ENCODE measurements at places on chromosomes 7 and 10.

DNA sequence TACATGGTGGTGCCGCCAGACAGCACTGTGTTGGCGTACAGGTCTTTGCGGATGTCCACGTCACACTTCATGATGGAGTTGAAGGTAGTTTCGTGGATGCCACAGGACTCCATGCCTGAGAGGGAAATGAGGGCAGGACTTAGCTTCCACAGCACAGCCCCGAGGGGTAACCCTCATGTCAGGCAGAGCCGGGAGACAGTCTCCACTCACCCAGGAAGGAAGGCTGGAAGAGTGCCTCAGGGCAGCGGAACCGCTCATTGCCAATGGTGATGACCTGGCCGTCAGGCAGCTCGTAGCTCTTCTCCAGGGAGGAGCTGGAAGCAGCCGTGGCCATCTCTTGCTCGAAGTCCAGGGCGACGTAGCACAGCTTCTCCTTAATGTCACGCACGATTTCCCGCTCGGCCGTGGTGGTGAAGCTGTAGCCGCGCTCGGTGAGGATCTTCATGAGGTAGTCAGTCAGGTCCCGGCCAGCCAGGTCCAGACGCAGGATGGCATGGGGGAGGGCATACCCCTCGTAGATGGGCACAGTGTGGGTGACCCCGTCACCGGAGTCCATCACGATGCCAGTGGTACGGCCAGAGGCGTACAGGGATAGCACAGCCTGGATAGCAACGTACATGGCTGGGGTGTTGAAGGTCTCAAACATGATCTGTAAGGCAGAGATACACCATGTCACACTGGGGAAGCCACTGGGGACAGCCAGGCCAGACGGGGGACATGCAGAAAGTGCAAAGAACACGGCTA is 104.6 kb upstream of the TNRC18 start:
- DNase-seq, result no peak

- no peak for DNase-seq
Observed at GRCh38 chr10:104038958-104039752, 46.5 kb downstream of the COL17A1 start.

DNA sequence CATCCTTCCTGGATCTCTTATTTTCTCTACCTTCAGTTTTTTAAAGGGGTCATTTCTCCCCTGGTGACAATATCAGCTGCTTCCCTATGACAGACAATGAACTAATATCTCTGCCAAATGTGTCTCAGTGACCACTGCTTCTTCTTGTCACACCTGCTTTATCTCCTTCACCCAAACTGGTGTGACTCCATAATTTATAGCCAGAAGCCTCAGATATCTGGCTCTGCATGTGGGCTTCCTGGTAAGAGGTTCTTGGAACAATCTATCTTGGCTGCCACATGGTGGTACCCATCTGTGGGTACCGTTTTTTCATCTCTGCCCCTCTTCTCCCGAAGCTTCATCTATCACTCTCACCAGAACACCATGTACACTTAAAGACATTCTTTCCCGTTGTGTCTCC is 37.0 kb downstream of the CPVL start:
- DNase-seq, result no peak

- DNase-seq, result no peak
Observed at GRCh38 chr10:43090664-43091063, 13.8 kb downstream of the RET start.

DNA sequence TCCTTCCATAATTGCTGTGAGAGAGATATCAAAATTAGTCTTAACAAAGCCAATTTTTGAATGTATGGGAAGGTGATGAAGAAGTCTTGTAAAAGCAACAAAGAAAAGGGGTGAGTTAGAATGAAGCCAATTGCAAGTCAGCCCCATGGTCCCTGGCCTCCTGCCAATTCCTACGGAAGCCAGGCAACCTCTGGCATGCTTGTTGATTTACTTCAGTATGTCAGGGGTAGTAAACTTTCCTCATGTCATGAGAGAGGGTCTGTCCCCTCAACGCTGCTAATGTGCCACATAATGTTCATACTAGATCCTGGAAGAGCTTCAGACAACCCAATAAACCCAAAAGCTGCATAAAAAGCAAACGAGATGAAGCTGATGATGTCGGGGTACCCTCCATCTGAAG is 159.1 kb upstream of the YAE1 start:
- peak; percentile 15 for DNase-seq

DNA sequence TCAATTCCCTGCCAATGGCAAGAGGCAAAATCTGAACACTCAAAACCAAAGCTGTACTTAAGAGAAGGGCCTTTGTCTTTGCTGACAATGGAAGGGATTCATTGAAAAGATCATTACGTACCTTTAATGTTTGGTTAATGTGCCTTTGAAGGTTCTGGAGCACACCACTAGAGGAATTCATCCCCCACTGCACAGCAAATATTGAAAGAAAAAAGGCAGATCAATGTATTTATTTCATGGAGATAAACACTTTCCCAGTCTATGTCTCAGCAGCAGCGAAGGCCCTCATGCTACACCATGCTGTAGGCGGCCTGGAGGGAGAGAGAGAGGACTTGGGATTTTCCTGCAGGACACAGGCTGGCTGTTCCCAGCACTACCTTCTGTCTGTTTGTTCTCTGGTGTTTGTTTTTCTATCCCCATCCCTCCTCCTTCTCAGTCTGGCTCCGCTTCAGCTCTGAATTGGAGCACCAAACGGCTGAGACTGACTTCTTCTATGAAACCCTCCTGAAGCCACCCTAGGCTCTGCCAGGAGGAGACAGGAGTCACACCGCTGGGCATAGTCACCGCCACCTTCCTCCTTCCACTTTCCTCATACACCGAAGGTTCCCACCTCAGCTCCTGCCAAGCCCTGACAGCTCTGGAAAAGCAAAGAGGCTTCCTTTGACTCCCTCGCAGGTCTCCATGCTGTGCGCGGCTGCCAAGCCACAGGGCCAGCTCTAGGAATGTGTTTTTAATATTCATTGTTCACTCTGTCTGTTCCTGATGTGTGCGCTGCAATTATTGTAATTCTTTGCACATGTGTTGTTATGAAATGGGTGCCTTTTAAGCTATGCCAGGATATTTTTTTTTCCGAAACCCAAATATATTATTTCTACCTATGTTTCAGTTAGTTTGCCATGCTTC is 301.5 kb downstream of the FZD1 start:
- peak; percentile 57 for DNase-seq

- DNase-seq, result no peak
Observed at GRCh38 chr7:140537750-140538482, 58.6 kb upstream of the MKRN1 start.

DNA sequence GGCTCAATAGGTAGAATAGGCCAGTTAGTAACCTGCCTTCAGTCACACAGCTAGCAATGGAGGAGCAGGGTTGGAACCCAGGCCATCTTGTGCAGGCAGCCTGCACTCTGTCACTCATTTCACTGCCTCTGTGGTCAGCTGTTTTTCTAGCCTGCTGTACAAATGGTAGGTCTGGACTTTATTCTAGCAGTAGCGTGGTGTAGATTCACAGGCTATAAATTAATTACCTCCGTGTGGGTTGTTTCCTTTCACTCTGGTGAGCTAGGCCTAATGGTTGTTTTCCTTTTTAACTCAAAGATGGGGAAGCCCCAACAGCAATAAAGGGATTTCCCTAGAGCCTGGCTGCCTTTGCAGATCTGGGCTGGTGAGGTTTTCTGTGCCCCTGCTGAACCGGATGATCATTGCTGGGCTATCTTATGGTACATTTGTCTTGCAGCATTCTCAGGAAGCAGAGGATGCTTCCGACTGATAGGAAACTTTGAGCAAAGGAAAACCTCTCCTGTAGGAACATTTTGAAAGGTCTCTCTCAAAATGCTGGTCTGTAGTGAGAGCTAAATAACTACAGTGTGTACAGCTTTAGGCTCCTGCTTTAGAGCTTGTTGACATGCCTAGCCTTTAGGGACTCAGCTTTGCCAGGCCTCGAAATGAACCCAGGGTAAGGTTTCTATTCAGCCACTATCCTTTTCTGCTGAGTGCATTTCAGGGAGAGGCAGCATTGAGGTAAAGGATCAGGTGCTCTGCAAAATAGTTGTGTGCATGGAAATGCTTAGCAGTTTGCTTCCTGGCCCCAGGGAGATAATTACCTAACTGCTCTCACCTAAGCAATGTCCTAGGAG is 157.4 kb downstream of the ST7 start:
- no peak for DNase-seq

DNA sequence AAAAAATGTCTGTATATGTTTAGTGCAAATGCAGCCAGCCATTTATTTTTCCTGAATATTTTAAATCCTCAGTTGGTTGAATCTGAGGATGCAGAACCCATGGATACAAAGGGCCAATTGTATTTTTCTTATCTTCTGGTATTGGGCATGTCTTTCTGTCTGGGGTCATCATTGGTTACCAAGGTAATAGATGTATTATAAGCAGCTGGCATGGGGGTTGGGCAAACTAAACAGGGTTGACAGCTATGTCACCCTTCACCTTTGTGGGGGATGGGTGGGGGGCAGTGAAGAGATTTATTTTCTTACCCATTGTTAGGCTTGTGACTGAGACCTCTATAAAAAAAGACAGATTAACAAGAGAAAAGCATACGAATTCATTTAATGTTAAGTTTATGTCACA is 38.8 kb downstream of the CDHR3 start:
- DNase-seq, result no peak

GRCh38 chr10:105585753-105586152 is 944.7 kb downstream of the SORCS3 start:
- no peak for DNase-seq

GRCh38 chr10:59805014-59805413 is 51.8 kb upstream of the MRLN start:
- no peak for DNase-seq

GRCh38 chr7:130987092-130987491 is 253.1 kb upstream of the KLF14 start:
- no peak for DNase-seq

All from NCI-H446 treated with DMSO at 0.1 percent for 48 hours (cell line).